ENCODE measurements at places on chromosomes 12 and 14.

DNA sequence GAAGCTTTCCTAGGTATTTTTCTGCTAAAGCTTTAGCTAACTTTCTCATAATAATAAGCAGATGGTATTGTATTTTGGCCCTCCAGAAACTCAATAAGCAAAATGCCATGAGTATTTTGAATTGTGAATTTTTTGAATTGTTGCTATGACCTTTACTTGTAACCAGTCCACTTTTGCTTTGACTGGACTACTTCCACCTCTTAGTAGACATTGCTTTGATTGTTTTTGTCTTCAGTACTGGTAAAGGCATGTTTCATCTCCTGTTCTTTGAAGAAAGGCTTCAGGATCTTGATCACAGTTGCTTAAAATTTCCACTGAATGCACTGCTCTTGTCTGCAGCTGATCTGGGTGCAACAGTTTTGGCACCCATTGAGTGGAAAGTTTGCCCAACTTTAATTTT is 102.3 kb downstream of the TRMT5 start:
- DNase-seq, result no peak

- DNase-seq, result no peak
These were observed 183.4 kb upstream of the GZMB start for GRCh38 chr14:24817212-24818057.

DNA sequence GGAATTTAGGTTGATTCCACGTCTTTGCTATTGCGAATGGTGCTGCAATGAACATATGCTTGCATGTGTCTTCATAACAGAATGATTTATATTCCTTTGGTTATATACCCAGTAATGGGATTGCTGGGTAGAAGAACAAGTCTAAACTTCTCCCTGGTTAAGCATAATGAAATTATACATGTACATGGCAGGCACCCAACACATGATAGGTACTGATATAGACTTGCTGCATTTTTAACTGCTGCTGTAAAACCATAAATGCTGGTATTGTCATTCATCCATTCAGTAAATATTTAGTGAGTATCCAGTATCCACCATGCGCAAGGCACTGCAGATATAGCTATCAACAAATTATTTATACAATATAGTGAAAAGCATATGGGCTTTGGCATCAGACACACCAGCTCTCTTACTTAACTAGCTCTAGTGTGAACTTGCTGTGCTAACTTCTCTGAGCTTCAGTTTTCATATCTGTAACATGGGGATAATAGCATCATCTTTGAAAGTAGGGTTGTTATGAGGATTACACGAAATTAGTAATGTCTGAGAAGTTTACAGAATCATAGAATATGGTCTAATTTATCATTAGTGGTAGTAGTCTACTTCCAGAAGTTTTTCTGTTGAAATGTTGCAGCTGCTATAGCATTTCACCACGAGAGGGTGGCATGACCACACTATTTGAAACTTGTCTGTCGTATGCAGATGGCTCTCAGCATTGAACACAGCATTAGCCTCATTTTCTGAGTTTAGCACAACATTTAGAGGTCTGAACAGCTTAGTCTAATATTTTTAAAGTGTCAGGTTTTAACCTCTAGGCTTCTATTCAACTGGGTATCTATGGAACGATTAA is 32.0 kb upstream of the SEL1L start:
- no peak for DNase-seq

- no peak for DNase-seq
These were observed 182.0 kb upstream of the DCN start for GRCh38 chr12:91364471-91365184.

- no peak for DNase-seq
These were observed 757.1 kb downstream of the NRXN3 start for GRCh38 chr14:78927261-78927660.

- no peak for DNase-seq
These were observed 68.3 kb downstream of the FOXN3 start for GRCh38 chr14:89348722-89349121.

DNA sequence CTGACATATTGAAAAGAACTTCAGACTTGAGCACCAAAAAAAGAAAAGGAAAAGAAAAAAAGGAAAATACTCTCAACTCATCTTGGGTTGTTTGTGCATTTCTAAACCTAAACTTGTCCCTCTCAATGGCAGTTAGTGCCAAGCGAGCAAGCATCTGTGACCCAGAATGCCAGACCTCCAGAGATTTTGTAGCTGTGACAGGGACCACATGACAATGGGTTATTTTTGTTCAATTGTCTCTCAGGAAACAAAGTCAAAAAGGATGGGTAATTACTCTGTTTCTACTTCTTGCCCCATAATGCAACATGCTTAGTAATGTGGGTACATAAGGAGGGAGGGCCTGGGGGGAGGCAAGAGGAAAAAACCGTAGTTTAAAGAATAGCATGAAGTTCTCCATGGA is 285.7 kb upstream of the RTL1 start:
- DNase-seq, result no peak

Measured in left lung (tissue), 14 donors.